Jurkat, Clone E6-1 (cell line): ENCODE measurements at places on chromosomes 16 and 17.

DNA sequence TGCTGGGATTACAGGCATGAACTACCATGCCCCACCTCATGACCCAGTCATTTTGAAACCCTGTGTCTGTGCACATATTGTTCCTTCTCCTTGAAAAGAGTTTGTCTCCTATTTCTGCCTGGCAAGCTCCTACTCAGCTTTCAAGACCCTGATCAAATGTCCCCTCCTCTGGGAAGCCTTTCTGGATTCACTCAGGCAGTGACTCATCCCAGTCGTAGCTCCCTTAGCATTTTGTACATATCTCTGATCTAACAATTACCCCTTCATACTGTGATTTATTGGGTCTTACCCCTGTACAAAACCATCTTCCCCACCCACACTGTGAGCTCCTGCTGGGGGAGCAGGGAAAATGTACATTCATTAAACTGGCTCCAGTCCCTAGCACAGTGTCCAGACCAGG is 18.1 kb upstream of the ABCC12 start:
- no peak for DNase-seq

DNA sequence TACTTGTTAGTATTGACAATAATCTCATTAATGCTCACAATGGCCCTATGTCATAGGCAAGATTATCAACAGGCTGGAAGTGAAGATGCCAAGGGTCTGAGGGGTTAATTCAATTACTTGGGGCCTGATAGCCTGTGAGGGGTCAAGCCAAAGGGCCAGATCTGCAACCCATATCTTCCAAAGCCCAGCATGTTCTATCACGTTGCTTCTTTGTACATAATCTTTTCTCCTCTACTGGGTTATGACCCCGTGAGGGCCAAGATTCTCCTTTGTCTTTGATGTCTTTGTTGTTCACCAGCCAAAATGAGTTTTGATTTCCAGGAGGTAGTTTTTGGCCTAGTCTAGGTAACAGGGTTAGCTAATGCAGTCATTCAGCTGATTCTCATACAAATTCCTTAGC is 347.2 kb downstream of the UTP18 start:
- no peak for DNase-seq

DNA sequence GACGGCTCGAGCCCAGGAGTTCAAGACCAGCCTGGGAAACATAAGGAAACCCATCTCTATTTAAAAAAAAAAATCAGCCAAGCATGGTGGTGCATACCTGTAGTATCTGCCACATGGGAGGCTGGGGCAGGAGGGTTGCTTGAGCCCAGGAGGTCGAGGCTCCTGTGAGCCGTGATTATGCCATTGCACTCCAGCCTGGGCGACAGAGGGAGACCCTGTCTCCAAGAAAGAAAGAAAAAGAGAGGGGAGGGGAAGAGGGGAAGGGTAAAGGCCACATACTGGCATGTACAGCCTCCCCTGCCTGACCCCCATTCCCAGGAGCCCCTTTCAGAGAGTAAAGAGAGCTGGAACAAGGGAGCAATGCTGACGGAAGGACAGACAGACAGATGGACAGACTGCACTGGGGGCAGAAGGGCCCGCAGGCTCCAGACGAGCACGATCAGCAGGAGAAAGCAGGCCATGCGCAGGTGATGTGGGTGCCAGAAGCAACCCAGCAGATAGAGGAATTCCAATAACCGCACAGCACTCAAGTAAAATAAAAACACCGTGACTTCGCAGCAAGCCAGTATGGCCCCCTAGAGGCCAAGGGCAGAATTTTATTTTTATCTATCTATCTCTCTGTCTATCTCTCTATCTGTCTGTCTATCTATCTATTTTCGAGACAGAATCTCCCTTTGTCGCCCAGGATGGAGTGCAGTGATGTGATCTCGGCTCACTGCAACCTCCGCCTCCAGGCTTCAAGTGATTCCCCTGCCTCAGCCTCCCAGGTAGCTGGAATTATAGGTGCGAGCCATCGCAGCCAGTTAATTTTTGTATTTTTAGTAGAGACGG is 27.1 kb upstream of the SNN start:
- DNase-seq: no peak

DNA sequence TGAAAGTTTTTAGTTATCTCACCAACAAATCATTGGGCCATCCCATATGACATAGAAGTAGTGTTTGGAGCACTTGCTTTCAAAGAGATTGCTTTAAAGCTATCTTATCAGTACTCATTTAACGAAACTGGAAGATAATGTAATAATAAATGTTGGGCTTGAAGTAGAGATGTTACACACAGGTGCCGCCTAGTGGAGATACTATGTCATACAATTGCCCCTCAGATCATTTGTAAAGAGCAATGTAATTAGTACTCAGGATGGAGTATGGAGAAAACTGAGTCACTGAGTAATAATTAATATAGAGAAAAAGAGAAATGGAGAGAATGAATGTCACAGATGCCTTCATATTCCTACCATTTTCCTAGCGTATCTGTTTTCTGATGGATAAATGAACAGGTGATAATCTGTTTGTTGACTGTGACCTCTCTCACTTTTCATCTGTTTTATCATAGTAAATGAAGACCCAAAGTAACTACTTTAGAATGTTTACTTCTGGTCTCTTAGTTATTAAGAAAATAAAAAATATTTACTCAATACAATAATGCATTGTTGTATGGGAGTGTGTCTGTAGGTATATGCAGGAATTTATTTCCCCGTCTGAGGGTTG is 80.4 kb downstream of the EFCAB5 start:
- peak; percentile 59 for DNase-seq

- DNase-seq: no peak
These were observed 11.8 kb downstream of the HASPIN start for GRCh38 chr17:3735515-3735914.

GRCh38 chr17:41456204-41456603 is 11.0 kb downstream of the KRT32 start:
- no peak for DNase-seq

- DNase-seq: no peak
These were observed 83.8 kb upstream of the ERCC4 start for GRCh38 chr16:13835935-13836730.

GRCh38 chr16:22862046-22862445 is 48.1 kb downstream of the HS3ST2 start:
- DNase-seq: no peak

GRCh38 chr17:61454381-61455323 is 2.4 kb downstream of the TBX4 start:
- DNase-seq: no peak

DNA sequence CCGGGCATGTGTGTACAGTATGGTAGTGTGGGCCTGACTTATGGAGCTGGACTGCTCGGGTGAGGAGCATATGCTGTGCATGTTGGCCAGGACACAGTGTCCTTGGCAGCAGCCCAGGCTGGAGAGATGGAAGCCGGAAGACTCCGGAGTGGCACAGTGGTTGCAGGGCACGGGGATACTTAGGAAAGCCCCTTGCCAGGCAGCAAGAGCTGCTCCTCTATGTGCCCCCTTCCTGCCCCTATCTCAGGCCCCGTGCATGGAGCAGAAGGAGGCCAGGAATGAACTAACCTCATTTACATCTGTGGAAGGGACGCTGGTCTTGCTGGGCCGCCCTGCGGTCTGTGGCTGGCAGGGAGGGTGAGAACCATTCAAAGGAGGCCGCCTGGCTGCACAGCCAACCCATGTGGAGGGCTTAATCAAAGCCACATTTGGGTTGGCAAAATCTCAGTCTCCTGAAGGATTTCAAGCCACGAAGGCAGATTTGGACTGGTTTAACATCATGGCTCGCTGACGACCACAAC is 32.2 kb upstream of the RCVRN start:
- no peak for DNase-seq

GRCh38 chr17:17141860-17142552 is 64.1 kb downstream of the PLD6 start:
- no peak for DNase-seq

DNA sequence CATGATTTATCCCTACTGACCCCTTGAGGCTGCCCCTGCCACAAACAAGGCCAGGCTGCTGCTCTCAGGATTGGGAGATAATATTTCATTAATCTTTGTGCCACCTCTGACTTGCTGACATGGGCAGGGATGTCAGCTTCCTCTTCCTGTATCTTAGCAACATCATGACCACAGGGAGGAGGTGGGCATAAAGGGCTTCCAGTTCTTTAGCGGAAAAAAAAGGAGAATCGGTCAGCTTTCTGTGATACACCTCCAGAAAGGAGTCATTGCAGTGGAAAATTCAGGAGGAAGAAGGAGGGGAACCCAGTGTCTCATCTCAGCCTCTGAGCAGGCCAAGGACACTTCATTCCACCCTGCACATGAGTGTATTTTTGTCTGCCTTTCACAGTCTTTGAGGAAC is 206.8 kb upstream of the SDK2 start:
- no peak for DNase-seq

DNA sequence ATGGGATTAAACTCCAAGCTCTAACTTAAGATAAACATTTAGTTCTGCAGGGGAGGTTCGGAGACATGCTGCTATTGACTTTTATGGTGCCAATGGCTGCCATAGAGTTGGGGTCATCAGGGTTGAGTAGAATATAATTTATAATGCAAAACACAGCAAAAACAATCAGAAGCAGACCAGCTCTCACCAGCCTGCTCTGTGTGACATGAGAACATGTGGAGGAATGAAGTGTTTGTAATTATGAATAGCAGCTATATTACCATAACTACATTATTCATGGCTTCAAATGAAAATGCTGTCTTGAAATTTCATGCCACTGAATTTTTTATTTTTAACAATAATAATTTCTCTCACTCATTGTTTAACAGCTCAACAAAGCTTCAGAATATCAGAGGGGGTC is 645.6 kb upstream of the CDH8 start:
- DNase-seq: no peak

DNA sequence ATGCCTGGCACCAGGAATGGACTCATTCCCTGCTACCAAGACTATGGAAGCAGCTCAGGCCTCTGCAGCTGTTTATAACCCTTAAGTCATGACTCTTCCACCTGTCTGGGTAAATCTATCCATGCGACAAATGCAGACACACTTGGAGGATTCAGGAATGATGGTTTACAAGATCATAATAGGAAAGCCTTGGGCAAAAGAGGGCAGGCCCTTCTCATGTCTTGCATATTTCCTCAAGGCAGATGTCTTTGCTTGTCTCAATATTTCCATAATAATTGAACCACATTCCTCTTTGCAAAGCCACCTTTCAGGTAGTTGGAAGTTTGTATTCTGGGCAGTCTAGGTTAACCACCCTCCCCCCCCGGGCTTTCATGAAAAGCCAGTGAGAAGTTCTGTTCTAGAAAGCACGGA is 884 bp upstream of the JPT1 start:
- no peak for DNase-seq

DNA sequence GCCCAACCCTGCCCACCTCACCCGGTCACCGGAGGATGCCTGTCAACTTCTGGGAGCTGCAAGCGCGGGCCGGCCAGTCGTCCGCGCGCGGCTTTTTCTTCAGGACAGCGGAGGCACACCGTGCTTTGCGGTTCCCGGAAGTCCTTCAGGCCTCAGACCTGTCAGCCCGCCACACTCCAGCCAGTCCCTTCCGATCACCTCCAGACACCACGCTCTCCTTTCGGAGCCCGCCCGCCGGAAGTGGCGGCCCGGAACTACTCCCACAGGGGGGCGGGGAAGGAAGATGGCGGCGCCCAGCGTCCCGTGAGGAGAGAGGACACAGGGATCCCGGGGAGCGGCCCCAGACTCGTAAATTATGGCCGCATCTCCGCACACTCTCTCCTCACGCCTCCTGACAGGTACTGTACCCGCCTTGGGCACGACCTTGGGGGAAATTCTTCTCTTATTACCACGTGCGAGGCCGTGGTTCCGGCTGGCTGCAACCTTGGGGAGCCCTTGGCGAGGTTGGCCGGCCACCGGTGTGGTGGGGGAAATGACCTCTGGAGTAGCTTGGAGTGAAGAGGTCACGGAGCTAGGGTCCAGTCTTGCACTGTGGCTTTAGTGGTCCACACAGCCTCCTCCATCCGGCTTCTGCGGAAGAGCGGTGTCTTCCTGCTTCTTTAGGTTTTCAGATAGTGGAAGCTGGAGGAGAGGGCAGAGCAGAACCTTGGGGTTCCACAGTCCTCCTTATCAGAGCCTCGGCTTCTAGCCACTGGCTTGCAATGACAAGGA is at the start of gene COX10:
Gene COX10 (plus strand): TSS at position 254 of the 771 bp plus-strand sequence. CDS start 102 bp downstream, at position 356.
- peak; percentile 47 for DNase-seq

GRCh38 chr16:85454171-85454872 is 158.8 kb upstream of the GSE1 start:
- DNase-seq: no peak

DNA sequence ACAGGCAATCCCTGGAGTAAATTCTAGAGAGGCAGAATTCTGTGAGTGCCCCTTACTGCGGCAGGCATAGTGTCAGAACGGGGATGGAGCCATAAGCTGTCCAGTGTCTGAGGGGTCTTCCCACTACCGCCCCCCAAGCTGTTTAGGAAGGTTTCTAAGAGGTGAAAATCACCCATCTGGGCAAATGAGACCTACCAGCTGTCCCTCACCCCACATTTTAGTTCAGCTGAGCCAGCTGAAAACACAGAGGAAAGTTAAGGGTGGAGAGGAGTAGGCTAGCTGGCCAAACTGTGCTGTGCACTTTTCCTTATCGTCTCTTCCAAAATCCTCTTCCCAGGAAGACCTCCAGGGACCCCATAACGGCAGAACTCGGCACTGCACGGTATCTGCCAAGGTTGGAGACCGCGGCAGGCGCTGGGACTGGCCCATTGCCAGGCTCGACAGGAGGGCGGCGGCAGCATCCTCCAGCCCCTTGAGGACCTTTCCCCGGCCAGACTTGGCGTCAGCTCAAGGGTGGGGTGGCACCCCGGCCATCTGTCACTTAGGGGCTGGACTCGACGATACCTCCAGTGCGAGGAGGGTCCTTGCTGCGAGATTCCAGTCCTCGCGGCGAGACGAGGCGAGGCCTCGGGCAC is 955 bp downstream of the ACLY start:
- DNase-seq: no peak

GRCh38 chr17:7720125-7720524 is 2.6 kb downstream of the DNAH2 start:
- no peak for DNase-seq

DNA sequence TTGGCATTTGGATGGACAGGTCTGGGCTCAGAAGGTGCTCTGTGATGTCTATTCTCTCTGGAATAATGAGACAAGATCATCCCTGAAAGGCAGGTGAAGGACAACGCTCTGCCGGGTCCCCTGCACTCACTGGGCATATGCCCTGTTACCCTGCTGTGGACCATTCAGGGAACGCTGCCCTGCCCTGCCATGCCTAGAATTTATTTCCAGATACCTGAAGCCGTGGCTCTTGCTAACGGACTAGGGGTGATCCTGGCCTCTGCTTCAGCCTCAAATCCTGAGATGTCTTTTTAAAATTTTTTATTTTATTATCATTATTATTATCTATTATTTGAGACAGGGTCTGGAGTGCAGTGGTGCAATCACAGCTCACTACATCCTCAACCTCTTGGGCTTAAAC is 3.9 kb downstream of the SLC5A11 start:
- DNase-seq: no peak

DNA sequence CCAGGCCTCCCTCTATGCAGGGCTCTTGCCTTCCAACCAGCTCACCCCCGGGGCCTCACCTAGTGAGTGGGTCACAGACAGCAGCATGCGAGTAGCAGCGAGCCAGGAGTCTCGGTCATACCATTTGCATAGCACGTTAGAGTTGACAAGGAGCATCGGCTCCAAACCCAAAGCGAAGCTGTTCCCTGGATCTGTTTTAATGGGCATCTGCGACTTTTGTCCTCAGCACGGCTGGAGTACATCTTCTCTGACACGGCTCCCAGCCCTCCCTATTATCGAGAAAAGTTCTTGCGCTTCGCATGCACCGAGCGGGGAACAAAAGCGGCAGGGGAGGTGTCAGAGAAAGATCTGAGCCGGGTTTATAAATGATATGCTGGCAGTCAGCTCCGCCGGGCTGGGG is 253.3 kb downstream of the MAF start:
- DNase-seq: no peak
